ENCODE measurements at places on chromosomes 16 and 17. TPM values are rescaled to one million over a fixed set of nuclear protein-coding genes. Genes with fewer than 3 reads are reported as not detected.

DNA sequence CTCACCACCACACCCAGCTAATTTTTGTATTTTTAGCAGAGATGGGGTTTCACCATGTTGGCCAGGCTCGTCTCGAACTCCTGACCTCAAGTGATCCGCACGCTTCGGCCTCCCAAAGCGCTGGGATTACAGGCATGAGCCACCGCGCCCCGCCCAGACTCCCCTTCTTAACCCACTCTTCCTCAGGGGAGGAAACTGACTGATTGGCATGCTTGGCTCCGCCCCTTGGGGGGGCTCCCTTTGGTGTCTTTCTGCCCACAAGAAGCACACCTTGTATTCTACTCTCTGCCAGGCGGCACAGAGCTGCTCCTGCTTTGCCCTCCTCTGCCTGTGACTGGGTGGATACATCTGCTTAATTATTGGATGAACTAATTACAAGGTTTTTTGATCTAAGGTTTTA is 4.7 kb upstream of the ASGR2 start:
- no peak overlapping the region for H3K27ac ChIP-seq
- no peaks in the 10 kb centered on the region for H3K36me3 ChIP-seq
- H3K4me1 ChIP-seq, result no peaks in the 10 kb centered on the region
- no peak for DNase-seq

Gene HSPB9
- polyA plus RNA-seq, result not detected

Gene WNT9B
- 0.22 TPM for polyA plus RNA-seq

GRCh38 chr17:63181856-63182255 is 215.8 kb downstream of the TANC2 start:
- no peak overlapping the region for H3K4me3 ChIP-seq
- H3K27me3 ChIP-seq, result no peaks in the 10 kb centered on the region
- no peak overlapping the region for H3K27ac ChIP-seq
- DNase-seq, result no peak
- H3K4me1 ChIP-seq, result no peaks in the 10 kb centered on the region
- no peaks in the 10 kb centered on the region for H3K36me3 ChIP-seq

DNA sequence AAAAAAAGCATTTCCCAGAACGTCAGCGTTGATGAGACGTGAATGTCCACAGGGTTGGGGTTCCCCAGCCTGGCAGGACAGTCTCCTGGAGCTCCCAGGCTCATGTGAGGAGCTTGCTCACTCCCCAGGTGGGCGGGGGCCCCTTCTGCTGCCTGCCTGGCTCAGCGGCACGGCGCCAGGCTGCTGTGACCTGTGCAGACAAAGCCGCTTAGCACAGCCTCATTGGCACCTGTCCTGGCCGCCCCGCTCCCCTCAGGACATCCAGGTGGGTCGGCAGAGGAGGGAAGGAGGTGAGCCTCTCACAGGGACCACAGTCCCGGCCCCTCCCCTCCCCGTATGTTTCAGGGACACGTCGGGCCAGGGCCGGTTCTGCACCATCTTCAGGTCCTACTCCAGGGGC is 12.9 kb upstream of the WFIKKN1 start:
- H3K36me3 ChIP-seq, result peaks cover 1% of the 10 kb centered on the region
- no peak overlapping the region for H3K27ac ChIP-seq
- no peak for DNase-seq
- no peaks in the 10 kb centered on the region for H3K27me3 ChIP-seq
- H3K4me3 ChIP-seq, result no peak overlapping the region

- no peak for DNase-seq
- no peak overlapping the region for H3K27ac ChIP-seq
- peaks cover 2% of the 10 kb centered on the region for H3K4me1 ChIP-seq
- no peaks in the 10 kb centered on the region for H3K36me3 ChIP-seq
Observed at GRCh38 chr16:30434852-30435251, 5.0 kb upstream of the DCTPP1 start.

GRCh38 chr17:11252146-11252545 is 11.1 kb downstream of the SHISA6 start:
- no peak overlapping the region for H3K4me3 ChIP-seq
- H3K27ac ChIP-seq, result no peak overlapping the region
- H3K27me3 ChIP-seq, result no peaks in the 10 kb centered on the region
- H3K36me3 ChIP-seq, result no peaks in the 10 kb centered on the region
- no peak for DNase-seq
- H3K4me1 ChIP-seq, result no peaks in the 10 kb centered on the region

Gene TUBB3
- 6.4 TPM for polyA plus RNA-seq

DNA sequence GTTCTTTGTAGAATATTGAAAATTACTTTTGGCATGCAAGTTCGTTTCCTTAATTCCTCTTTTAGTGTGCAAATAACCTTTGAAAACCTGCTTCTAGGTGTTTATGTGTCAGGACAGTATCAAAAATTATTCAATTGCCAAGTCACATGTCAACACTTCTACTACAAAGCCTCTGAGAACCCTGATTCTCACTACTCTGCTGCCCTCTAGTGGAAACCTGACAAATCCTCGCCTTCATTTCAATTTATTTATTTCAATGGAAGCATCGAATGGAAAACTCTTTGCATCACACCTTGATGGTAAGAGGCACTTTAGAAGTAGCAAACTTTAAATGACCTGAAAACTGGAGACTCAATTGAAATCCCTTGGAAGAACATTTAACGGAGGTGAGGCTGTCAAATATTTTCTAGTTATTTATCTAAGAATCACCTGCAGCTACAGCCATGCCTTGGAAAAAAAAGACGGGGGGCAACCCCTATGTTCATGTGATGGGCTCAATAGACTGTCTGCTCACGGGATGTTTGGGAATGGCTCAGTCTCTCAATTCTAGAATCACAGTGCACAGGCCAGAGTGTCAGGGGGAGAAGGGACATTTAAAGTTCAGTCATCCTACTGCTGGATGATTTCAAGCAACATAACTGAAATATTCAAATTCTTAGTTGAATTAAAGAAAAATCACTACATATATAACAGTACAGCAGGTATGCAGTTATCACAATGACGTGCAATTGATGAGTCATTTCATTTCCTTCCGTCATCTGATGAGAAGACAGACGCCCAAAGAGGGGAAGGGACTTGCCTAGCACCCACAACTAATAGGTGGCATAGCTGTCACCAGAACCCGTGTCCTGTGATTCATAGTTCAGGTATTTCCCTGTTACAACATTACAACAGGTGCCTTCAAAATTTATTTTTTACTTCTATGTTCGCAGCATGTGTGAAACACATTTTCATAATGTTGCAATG is 563.9 kb downstream of the TOX3 start:
- no peak overlapping the region for H3K4me3 ChIP-seq
- no peaks in the 10 kb centered on the region for H3K36me3 ChIP-seq
- DNase-seq, result peak; percentile 73
